ENCODE measurements at places on chromosomes 4 and X.

DNA sequence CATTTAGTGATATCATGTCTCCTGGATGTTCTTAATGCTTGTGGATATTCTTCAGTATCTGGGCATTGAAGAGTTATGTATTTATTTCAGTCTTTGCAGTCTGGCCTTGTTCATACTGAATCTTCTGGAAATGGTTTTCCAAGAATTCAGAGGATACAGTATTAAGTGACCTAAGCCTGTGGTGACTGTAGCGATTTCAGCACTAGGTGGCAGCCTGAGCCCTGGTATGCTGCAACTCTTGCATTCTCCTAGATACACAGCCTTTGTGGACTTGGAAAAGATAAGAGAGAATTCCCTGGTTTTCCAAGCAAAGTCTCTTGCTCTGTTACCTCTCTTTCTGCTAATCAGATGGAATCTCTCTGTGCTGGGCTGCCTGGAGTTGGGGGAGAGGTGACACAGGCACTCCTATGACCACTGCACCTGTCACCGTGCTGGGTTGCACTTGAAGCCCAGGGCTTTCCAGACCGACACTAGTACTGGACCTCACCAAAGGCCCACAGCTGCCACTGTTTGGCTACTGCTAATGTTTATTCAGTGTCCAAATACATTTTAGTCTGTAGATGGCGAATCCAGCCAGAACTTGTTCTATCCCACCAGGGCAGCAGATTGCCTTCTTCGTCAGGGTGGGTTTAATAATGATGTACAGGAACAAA, 19.3 kb upstream of the SPIN2A start:
- DNase-seq: no peak

- DNase-seq: no peak
Observed at GRCh38 chr4:182893047-182893446, 24.1 kb downstream of the DCTD start.

DNA sequence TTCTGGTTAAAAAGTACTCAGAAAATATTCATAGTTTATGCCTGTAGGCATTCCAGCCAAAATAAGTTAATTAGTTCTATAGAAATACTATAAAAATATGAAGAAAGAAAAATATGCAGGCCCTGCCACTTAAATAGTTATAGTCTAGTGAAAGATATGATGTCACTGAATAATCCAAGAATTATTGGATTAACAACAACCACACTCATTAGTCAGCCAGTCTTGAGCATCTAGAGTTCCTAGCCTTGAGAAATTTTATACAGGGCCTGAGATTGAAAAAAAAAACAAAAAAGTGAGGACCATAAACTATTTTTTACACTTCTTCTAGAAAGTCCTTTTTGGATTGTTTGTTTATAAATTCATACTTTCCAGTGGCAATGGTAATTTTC, 823.0 kb downstream of the FAT4 start:
- DNase-seq: no peak

- DNase-seq: no peak
Observed at GRCh38 chr4:101977076-101977475, 186.5 kb downstream of the BANK1 start.

GRCh38 chr4:39231660-39232059, 49.3 kb downstream of the WDR19 start:
- no peak for DNase-seq

DNA sequence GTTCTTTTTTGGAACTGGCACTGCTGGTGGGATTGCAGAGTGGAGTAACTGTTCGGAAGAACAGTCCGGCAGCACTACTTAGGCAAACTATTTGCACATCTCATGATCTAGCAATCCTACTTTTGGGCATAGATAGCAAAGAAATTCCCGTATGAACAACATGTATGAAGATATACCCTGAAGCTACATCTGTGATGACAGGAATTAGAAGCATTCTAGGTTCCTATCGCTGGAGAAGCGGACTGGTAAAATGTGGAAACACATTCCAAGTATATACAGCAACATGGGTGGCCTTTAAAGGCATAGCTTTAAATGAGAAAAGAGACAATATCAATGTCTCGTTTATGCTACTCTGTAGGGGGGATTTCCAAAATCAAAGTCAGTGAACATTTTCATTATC, 3.1 kb downstream of the DCAF16 start:
- DNase-seq: no peak

DNA sequence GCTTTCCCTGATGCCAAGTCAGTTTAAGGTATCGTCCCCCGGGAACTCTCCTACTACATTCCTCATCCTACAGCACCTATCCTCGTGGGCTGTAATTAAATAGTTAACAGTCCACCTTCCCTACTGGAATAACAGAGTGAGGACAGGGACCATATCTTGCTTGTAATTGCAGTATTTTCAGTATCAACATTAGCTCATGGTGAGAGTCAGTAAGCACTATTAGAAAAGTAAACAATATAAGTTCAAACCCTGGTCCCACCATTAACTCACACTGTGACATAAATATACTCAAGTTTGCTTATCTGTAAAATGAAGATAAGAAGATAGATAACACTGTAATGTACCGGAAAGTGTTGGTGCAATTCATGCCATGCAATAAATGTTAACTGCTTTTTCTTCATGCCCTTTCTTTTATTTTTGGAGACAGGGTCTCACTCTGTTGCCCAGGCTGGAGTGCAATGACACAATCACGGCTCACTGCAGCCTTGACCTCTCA, 61.3 kb downstream of the SH3RF1 start:
- DNase-seq: no peak

GRCh38 chrX:43861750-43862149, 20.5 kb downstream of the MAOB start:
- no peak for DNase-seq

DNA sequence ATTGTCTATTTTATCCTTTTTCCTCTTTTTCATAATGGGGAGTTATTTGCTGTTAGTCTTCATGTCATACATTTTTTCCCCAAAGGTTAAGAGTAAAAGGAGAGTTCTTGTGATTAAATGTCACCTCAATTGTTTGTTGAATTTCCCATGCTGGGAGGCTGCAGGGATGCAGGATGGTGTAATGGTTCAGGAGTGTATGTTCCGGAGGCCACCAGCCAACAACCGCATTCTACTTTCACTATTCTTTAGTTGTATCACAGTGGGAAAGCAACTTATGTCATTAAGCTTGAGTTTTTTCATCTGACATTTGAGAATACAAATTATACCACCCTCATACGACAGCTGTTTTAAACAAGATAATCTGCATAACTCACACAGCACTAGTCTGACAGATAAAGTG, 15.4 kb downstream of the AFP start:
- DNase-seq: no peak

DNA sequence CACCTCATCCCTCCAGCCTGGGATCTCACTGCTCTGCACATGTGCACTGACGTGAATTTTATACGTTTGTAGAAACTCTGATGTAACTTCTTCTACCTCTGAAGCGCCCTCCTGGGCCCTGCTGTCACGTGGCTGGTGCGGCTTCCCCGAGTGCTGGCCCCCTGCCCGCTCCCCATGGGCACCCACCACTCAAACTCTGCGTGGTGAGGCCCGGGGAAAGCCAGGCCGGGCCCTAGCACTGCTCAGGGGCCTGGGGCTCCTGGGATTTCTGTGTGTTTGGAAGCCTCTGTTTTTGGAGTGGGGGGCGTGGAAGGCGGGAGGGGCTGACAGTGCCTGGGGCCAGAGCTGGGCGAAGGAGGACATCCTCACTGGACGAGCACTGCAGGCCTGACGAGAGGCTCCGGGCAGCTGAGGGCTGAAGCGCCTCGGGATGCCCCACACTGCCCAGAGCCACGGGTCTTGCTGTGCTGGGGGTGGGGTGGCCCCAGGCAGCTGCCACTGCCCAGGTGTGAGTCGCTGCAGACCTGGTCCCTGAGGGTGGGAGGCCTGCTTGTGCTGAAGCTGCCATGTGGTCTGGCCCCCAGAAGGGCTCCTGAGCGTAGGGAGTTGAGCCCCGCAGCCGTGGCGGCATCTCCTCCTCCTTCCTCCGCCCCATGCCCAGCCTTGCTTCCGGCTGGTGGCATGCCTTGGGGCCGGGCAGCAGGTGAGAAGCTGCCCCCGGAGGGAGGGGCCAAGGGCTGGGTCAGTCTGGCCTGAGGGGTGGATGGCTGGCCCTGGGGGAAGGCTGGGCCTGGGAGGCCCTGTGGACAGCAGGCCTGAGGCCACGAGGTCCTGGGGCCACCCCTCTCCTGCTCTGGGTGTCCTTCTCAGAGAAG, 7.7 kb downstream of the NAT8L start:
- DNase-seq: no peak

DNA sequence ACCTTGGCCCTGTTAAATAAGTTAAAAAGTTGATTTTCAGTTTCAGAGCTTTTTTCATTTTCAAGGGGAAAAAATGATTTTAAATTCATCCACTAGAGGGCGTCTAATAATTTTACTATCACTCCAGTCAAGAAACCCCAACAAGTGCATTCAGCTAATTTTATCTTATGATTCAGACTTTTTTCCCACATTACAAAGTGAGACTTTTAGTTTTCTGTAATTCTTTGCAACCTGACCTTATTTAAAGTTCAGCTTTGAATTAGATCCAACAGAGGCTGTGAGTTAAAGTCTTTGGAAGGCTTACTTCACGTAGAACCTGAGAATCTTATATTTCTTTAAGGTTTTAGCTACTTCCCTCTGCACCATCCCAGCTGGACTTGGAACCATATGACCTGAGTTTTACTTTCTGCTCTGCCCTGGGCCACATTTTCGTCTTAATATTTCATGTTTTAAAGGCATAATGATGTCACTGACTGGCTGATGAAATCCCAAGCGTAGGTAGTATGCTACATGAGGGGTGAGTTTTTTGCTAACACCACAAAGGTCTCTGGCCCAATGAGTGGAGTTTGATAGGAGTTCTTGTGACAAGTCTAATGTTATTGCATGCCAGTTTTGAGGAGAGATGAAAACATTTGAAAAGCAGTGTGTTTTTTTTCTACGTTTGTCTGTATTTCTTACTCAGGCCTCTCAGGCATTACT, 7.2 kb downstream of the GNRHR start:
- DNase-seq: no peak

GRCh38 chr4:661881-662761, 12.0 kb downstream of the ATP5ME start:
- DNase-seq: no peak

DNA sequence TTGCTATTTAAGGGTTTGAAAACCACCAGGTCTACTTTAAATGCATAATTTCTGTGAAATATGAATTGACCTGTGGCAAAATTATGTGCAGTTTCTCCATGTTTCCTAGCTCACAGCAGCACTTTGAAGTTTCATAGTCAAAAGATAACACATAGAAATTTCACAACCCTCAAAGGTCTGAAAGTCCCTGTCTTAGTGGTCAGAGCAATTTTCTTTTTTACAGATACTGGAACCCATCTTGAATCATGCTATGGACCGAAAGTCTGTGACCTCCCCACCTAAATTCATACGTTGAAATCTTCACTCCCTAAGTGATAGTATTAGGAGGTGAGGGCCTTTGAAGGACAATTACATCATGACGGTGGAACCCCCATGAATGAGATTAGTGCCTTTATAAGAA, 240.4 kb upstream of the BMP3 start:
- DNase-seq: no peak

DNA sequence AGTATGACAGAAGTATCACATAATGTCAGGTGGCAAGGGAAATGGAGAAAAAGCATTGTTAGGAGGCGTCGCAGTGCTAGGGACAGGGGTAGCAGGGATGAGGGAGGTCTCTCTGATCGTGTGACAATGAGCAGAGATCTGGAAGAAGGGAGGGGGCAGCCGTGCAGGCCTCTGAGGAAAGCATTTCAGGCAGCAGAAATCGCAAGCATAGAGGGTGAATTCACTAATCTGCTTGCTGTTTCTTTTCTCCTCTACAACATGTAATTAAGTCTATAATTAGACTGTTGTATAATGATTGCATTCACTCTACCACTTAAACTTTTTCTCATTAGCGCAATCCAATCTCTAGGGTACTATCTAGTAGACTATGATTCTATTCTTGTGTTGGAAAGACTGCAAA, 9.1 kb downstream of the CYP4V2 start:
- DNase-seq: no peak

DNA sequence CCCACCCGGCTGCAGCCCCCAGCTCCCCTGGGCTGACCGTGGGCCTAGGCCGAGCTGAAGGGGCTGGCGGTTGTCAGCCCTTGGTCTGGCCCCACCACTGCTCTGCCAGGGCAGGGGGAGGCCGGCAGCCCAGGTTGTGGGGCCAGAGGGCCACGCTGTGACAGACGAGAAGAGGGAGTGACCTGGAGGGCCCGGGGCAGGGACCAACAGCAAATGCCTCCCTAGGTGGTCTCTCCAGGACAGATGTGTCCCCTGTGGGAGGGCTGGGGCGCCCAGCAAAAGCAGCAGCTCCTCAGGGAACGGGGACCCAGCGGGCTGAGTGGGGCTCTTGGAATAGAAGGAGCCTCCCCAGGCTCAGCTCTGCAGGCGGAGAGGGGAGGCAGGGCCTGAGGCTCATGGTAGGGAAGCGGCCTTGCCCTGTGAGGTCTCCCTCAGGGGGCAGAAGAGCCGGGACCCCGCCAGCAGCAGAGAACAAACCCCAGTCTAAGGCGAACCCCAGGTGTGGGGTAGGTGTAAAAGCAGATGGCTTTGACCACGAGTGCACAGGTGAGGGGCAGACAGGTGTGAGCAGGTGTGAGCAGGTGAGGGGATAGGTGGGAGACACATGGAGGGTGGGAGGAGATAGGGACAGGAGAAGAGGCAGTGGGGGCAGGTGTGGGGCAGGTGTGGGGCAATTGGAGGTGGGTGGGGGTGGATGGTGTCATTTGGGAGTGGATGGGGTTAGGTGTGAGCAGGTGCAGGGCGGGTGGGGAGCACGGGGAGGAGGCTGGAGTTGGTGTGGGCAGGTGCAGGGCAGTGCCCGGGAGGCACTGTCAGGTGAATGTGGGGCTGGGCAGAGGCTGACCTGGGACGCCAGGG, 34.1 kb upstream of the SPON2 start:
- peak; percentile 7 for DNase-seq

- no peak for DNase-seq
Observed at GRCh38 chrX:111365770-111366325, 46.1 kb downstream of the DCX start.

- DNase-seq: no peak
Observed at GRCh38 chr4:38672397-38673129, 8.6 kb downstream of the KLF3 start.

DNA sequence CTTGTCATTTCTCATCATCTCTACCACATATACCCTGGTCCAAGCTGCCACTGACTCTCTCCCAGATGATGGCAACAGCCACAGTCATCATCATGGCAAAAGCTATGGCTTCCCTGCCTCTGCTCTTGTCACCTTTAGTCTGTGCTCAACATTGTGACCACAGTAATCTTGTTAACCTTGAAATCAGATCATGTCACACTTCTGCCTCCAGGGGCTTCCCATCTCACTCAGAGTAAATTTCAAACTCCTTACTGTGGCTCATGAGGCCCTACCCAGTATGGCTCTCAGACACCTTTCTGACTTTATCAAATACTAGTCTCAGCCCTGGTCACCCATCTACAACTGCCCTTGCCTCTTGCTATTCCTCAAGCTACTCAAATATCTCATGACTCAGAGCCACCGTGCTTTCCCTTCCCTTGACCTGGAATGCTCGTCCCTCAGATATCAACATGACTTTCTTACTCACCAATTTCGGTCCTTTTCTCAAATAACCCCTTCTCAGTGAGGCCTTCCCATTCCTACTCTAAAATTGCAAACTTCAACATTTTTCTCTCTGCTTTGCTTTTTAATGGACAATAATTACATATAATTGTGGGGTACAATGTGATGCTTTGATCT, 41.1 kb upstream of the STIM2 start:
- no peak for DNase-seq

GRCh38 chr4:158777423-158778155, 8.8 kb downstream of the FNIP2 start:
- DNase-seq: no peak

GRCh38 chr4:23667659-23668058, 222.2 kb downstream of the PPARGC1A start:
- DNase-seq: no peak

- DNase-seq: no peak
Observed at GRCh38 chrX:95318882-95319281, 1365.8 kb upstream of the DIAPH2 start.

GRCh38 chrX:71198066-71198465, 25.0 kb upstream of the GJB1 start:
- DNase-seq: no peak

Measured in T-helper 17 cell (primary cell).